ENCODE measurements at places on chromosomes 12 and 14.

DNA sequence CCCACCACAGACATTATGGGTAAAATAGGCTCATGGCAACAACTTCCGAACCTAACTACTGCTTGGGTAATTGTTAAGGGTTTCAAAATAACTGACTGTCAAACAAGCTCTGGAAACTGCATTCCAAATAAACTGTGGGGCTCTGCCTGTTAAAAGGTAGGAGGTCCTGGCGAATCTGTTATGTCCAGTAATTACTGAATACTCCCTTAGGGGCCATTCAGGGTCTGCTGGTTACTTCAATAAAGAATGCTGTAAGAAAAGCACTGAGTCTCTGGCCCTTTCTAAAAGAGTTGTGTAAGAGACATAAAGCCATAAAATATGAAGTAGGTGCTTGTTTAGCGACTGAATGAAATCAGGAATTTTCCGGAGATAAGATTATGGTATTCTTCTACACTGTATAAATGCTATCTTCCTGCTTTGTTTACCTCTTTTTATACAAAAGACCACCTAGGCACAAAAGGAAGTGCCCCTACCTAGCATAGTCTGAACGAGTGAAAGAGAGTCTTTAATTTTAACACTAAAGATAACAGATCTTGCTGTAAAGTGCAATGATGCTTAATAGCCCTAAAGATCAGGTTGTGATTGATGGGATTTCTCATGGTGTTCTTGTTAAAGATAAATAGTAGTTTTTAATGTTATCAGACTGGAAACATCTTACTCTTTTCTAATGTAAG is 127.8 kb downstream of the FBXL14 start:
- no peak for DNase-seq

GRCh38 chr12:116838365-116838764 is 42.9 kb downstream of the HRK start:
- DNase-seq, result no peak

DNA sequence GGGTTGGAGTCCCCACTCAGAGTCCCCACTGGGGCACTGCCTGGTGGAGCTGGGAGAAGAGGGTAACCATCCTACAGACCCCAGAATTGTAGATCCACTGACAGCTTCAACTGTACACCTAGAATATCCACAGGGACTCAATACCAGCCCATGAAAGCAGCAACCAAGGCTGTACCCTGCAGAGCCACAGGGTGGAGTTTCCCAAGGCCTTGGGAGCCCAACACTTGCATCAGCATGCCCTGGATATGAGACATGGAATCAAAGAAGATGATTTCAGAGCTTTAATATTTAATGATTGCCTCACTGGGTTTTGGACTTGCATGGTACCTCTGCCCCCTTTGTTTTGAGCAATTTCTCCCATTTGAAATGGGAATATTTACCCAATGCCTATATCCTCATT is 80.4 kb downstream of the RASSF9 start:
- DNase-seq, result no peak

DNA sequence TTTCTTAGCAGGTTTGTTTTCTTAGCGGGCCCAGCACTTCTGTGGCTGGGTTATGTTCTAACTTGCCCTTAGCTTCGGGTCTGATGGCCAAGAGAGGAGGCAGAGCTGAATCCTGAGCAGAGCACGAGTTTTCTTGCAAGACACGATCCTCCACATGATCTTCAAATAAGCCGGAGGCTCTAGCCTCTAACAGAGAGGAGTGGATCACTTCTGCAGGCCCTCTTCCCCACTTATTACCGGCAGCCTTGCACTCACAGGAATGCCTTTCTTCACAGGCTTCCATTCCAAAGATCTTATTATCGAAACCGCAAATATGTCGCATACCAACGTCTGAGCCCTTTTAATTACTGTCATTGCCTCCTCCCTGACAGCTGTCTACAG is 79.5 kb downstream of the SINHCAF start:
- no peak for DNase-seq

DNA sequence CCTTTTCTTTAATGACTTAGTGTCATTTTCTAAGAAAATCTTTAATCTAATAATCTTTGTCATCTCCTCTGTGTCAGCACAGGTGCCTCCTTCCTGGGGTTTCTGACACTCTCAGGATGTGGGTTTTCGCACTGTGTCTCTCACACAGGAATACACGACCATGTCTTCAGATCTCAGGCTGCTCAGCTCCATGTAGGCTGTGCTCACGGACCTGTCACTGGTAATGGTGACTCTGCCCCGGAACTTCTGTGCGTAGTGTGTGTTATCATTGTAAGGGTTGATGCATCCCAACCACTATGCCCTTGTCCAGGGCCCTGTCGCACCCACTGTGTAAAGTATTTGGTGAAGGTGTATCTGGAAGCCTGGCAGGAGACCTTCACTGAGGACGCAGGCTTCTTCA is 647.8 kb downstream of the TMEM121 start:
- peak; percentile 49 for DNase-seq

GRCh38 chr12:89752341-89752740 is 43.7 kb upstream of the ATP2B1 start:
- DNase-seq, result no peak

- DNase-seq, result no peak
Measured at GRCh38 chr14:24741871-24742270, 107.9 kb upstream of the GZMB start.

- DNase-seq, result no peak
Measured at GRCh38 chr12:108597559-108598471, at the start of gene TMEM119. Gene TMEM119, minus strand, starts transcription at chr12:108598084. Its CDS starts 5,701 bp downstream, at chr12:108592383.

DNA sequence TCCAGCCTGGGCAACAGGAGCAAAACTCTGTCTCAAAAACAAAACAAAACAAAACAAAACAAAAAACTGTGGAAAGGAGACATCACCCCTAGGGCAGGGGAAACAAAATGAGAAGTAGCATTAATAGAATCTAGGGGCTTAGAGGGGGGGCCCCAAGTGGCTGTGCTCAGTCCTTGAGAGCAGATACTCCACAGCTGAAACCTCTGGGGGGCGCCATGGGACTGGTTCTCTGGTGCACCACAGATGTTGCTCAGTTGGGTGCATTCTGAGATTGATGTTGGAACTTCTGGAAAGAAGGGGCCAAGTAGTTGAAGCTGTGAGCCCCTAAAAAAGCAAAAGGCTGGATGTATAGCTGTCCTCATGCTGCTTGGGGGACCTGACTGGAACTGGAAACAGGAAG is 11.8 kb upstream of the SYNE2 start:
- DNase-seq, result peak; percentile 52

DNA sequence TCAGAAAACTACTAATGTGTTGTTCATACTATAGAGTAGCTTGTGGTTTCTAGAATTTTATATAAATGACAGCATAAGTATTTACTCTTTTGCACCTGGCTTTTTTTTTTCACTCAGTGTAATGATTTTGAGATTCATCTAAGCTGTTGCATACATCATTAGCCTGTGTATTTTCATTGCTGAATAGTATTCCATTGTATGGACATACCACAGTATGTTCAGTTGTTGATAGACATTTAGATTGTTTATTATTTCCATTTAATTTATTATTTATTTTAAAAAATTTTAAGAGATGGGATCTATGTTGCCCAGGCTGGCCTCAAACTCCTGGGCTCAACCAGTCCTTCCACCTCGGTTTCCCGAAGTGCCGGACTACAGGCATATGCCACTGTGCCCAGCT is 80.0 kb downstream of the IFT43 start:
- DNase-seq, result no peak

GRCh38 chr12:75704664-75705063 is 193.3 kb upstream of the KRR1 start:
- no peak for DNase-seq

DNA sequence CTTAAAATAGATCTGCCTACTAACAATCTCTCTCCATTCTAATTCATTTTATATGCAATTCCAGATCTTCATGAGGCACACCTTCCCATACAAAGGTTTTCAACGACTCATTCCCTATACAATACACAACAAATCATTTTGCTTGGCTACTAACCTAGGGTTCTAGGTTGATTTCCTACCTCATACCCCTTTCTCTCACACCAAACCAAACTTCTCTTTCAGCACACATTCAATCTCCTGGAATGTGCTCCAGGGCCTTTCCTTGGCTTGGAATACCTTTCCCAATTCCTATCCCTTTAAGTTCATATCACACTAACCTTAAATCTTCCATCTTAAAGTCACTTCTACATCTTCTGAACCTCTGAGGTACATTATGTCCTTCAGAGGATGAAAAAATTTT is 38.7 kb upstream of the MTERF2 start:
- DNase-seq, result no peak

DNA sequence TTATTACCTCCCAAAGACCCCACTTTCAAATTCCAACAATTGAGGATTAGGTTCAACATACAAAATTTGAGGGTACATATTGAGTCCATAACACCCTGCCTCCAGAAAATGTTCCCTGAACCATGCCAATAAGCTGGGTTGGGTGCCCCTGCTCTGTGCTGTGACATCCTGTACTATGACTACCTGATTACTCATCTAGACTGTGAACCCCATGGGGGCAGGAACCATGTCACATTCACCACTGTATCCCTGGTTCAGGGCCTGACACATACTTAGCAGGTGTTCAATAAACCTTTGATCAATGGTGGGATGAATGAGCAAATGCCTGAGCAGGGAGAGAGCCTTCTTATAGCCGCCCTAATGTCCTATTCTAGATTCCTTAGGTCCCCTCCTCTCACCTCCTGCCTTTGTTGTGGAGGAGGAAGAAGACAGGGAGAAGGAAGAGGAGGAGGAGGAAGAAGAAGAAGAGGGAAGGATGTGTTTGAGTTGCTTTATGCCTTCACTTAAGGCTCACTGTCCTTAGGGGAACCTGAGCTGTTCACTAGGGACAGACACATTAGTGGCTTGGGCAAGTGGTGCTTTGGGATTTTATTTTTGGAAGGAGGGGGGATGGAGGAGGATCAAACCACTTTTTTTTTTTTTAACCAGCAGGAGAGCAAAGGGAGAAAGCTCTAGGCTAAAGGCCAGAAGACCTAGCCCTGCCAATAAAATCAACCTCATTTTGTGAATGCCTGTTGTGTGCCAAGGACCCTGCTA is 21.3 kb downstream of the GPR68 start:
- no peak for DNase-seq

DNA sequence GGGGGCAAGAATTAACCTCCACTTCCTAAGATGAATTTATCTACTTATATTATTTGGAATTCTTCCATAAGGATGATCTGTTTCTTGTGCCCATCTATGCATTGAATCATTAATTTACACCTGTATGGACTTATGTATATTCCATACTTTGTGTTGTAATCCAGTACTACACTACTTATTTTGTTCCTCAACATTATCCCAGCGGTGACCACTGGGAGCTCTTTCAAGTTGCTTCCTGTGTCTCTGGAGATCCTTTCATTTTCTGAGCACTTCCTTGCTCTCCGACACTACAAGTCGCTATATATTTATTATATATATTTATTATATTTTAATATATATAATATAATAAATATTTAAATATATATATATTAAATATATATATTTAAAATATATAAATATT is 54.9 kb upstream of the SCN8A start:
- DNase-seq, result no peak

DNA sequence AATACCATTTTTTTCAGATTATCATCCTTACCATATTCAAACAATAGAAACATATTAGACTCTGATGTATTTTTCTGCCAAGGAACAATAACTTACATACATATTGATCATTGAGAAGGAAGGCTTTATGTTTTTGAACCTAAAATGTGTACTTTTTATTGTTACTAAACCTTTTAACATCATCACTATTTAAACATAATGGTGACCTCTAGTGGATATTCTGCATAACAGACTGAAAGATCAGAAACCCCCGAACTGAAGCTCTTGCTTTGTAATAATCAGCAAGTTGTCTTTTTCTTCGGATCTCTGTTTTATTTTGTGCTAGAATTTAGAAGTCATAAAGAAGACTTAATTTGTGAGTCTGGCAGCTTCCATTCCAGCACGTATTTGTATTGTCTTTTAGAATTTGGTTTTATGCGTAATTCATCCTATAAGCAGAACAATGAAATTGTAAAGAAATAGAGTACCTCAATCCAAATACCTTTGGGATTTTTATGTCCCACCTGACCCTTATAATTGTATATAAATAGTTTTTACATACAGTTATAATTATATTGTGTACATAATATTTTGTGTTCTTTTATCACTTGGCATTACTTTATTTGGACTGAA is 125.9 kb upstream of the ATF1 start:
- no peak for DNase-seq

DNA sequence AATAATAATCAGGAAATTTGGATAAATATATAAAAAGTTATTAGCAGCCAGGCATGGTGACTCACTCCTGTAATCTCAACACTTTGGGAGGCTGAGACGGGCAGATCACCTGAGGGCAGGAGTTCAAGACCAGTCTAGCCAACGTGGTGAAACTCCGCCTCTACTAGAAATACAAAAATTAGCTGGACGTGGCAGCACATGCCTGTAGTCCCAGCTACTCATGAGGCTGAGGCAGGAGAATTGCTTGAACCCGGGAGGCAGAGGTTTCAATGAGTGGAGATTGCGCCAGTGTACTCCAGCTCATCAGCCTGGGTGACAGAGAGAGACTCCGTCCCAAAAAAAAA is 64.5 kb downstream of the SYT1 start:
- no peak for DNase-seq

- DNase-seq, result peak; percentile 86
Measured at GRCh38 chr14:103334644-103335622, 896 bp downstream of the EIF5 start.

DNA sequence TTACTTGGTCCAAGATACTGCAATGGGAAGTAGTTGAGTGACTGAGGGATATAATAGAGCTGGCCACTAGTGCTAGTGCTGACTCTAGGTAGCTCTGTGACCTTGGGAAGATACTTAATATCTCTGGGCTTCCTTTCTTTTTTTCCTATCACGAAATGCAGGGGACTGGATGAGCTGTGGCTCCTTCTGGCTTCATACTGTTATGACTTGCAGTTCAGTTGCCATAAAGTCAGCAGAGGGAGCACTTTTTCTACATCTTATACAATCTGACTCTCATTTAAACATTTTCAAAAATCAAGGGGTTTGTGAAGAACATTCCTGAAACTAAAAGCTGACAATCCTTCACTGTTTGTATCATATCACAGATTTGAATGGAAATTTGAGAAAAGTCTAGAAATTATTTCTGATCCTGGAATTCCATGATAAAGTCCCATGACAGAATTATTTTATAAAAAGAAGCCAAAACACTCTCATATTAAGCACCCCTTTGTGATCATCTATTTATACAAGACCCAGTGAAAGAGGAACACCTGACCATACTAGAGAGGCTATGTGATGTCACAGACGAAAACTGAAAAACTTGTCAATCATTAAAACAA is 5.3 kb downstream of the BHLHE41 start:
- peak; percentile 2 for DNase-seq

DNA sequence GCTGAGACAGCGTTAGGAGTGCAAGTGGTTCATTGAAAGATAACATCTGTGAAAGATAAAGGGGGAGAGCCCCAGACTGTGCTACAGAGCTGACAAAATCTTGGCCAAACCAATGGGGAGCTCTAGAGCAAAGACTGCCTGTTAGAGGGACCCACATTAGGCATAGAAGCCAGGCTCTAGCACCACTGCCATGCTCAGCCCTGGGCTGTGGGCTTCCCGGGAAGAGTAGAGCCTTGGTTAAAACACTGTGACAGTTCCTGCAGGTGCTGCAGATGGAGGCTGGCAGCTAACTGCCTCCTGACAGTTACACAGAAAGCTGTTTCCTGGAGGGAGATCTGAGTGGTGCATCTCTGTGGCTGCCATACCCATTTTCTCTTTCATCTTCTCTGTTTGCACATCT is 23.0 kb downstream of the TSHR start:
- no peak for DNase-seq

- DNase-seq, result no peak
Measured at GRCh38 chr12:91406920-91407341, 224.3 kb upstream of the DCN start.

Data from activated T-cell treated with anti-CD3 and anti-CD28 coated beads, Interleukin-2, amount 50 U/mL, for 72 hours (primary cell).